EL (cell line): ENCODE measurements at places on chromosomes 16 and 17.

DNA sequence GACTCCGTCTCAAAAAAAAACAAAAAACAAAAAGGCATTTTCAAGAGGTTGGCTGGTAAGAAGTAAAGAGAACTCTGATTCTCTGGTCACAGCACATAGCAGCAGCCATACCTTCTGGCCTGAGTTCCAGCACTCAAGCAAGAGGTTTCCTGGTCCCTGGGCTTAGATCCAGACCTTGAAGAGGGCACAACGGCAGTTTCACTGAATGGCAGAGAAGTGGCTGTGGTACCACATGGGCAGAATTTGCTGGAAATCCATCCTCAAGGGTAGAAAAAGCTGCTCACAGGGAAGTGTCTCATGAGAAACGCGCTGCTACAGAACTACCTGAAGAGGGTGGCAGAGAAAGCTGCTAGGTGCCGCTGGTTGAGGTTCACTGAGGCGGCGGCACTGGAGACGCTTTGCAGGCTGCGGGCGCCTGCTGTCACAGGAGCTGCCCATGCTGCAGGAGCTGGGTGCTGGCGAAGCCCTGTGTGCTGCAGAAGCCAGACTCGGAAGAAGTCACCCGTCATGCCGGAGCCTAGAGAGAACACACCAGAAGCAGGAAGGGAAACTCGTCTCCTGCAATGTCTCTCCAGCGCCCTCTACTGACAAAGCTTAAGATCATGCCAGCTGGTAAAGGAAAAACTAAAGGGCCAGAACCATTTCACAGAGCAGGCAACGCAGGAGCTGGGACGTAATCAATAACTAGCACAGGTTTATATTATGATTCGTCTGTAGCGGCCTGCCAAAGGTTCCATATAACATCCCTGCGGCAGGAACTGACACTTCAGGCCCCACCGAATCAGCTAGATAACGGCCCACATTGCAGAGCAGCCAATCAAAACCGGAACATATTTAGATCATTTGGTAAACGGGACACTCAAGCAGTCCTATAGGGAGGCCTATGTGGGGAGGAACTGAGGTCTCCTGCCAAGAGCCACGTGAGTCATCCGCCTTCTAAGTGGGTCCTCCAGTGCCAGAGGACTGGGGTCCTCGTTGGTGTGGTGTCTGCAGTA is 5.4 kb upstream of the ZNF213 start:
- DNase-seq: peak; percentile 83

DNA sequence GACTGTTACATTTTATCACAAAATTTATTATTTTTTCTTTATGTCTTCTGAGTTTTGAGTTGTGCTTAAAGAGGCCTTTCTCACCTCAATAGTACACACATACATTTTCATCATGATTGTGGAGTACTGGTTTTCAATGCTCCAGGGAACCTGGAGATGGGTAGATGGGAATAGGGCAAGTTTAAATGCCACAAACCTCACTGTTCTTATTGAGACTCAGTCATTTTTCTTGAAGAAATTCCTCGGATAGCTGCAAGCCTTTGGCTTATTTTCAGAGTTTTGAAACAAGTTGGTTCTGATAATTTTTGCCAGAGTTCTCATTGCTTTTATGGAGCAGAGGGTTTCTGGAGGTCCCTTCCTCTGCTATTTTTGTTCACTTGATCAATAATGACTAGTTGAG is 34.9 kb downstream of the EFCAB13 start:
- no peak for DNase-seq

DNA sequence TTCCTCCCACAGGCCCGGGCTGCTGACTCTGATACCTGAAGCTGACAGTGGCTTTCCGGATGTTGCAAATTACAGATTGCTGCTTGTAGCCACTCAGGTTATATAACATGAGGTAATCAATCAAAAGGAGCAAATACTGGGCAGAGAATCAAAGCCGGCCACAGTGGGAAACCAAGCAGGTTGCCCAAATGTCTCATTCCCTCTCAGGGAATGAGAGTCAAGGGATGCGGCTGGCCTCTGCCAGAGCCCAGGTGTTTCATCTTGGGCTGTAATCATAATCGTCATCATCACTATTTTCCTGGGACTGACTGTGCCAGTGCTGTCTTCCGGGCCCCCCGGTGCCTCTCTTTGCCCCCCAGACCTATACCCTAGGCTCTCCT is 292.4 kb upstream of the FOXF1 start:
- no peak for DNase-seq

- DNase-seq: no peak
Observed at GRCh38 chr16:75280331-75280804, 28.9 kb upstream of the BCAR1 start.

GRCh38 chr17:73657473-73658116 is 13.3 kb upstream of the SDK2 start:
- DNase-seq: no peak

DNA sequence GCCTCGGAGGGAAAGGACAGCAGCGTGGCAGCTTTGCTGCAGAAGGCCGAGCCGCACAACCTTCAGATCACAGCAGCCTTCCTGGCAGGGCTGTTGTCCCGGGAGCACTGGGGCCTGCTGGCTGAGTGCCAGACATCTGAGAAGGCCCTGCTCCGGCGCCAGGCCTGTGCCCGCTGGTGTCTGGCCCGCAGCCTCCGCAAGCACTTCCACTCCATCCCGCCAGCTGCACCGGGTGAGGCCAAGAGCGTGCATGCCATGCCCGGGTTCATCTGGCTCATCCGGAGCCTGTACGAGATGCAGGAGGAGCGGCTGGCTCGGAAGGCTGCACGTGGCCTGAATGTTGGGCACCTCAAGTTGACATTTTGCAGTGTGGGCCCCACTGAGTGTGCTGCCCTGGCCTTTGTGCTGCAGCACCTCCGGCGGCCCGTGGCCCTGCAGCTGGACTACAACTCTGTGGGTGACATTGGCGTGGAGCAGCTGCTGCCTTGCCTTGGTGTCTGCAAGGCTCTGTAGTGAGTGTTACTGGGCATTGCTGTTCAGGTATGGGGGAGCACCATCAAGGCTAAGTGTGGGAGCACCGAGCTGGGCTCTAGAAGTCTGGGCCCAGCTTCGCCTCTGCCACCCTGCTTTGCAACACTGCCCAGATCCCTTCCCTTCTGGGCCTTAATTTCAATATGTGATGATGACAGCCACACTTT is 18.6 kb downstream of the NOD2 start:
- no peak for DNase-seq

- DNase-seq: peak; percentile 97
Observed at GRCh38 chr16:4373909-4374742, 2.5 kb downstream of the VASN start.

- DNase-seq: no peak
Observed at GRCh38 chr16:8851761-8852403, 16.9 kb downstream of the CARHSP1 start.

GRCh38 chr16:50204453-50205108 is 51.5 kb downstream of the TENT4B start:
- DNase-seq: peak; percentile 58

DNA sequence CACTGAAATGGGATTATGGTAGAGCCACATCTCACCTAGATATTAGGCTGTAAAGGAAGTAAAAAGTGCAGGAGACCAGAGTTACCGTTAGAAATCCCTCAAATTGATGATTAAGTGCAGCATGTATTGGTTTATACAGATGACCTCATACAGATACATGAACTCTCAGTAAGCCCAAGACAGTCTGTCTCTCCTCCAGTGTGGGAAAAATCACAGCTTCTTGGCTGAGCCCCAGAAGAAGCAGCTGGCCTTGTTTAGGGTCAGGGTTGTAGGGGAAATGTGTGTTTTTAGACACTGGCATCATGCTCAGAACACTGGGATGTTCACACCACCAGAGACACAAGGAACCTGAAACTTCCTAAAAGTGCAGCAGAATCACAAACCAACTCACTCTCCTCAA is 135.9 kb downstream of the KATNIP start:
- peak; percentile 36 for DNase-seq

DNA sequence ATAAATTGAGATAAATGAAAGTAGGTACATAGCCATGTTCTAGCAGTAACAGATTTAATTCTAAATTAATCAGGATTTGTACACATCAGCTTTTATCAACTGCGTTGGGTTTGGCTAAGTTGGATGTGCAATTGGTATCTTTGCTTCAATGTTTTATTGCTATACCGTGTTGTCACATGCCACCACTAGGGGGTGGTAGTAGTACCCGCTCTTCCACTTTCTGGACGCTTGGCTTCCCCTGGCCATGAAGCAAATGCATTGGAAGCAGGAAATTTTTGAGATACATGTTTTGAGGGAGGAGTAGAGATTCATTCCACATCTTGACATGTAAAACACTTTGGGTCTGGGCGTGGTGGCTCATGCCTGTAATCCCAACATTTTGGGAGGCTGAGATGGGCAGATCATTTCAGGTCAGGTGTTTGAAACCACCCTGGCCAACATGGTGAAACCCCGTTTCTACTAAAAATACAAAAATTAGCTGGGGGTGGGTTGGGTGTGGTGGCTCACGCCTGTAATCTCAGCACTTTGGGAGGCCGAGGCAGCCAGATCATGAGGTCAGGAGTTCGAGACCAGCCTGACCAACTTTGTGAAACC is 58.6 kb downstream of the EMP2 start:
- peak; percentile 67 for DNase-seq

- DNase-seq: peak; percentile 14
Observed at GRCh38 chr17:21368545-21369246, 7.5 kb upstream of the KCNJ12 start.

GRCh38 chr17:19248928-19249574 is 11.9 kb downstream of the EPN2 start:
- DNase-seq: peak; percentile 90

DNA sequence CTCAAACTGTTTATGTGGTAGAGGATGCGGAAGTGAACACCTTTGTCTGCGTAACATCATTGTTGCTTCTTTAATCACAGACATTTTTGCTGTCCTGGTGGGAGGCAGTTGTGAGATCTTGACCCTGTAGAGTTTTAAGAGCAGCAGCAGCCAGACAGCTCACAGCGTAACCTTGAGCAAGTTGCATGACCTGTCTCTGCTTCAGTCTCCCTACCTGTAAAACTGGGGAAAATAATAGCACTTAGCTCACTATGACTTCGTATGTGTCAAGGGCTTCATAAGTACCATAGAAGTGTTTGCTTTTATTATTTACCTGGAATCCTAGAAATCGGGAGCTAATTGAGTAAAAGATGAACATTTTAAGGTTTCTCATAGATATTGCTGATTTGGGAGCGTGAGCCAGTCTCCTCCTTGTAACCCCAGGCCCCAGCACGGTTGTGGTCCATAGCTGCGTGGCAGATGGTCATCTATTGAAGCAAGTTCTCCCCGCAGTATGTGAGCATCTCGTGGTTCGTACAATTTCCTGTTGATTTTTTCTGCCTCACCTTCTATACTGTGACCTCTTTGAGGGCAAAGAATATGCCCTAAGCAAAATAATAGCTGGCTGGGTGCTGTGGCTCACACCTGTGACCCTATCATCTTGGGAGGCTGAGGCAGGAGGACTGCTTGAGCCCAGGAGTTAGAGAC is 34.4 kb downstream of the GPRC5B start:
- DNase-seq: no peak

DNA sequence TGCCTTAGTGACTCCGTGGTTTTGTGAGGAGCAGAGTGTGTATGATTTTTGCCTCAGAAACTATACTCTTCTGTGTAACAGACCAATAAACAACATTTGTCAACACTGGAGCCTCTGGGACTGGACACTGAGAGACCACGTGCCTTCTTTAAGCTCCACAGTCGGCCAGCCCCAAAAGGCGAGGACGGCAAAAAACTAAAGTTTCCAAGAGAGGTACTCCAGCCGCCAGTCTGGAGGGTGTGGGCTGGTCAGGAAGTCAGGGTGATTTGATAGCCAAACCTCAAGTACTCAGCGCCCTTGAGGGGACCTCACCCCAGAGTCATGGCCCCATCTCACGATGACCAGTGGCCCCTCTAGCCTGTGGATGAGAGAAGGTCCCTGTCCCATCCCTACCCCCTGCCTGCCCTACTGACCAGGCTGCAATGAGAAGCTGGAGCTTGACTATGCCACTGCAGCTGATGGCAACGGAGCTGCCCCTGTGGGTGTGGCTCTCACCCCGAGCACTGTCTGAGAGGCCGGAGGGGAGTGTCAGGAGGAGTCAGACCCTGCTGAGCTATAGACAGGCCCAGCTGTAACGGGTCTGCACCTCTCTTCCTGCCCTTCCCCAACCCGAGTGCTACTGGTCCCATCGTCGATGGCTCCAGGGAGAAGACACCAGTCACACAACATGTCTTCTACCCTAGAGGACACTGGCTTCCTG is 19.8 kb downstream of the MNT start:
- no peak for DNase-seq

DNA sequence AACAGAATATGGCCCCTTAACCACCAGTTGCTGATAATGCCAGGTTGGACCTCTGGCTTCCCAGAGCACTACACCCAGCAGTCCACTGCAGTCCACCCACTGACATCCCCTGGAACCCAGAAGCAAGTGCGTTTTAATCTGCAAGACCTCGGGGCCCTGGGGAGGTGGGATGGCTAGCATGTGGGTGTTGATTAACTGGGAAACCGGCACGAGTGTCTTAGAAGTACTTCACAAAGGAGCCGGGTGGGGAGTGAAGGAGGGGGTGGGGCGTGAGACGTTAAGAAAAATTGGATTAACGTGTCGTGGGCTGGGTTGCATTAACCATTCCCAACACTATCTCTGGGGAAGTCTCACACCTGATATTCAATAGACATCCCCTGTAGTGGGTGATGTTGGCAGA is 6.1 kb upstream of the HIC1 start:
- no peak for DNase-seq

GRCh38 chr16:47503936-47504335 is 42.8 kb downstream of the PHKB start:
- DNase-seq: peak; percentile 47

- no peak for DNase-seq
Observed at GRCh38 chr16:17358846-17359245, 111.9 kb downstream of the XYLT1 start.

GRCh38 chr17:9166788-9167187 is 145.5 kb downstream of the NTN1 start:
- DNase-seq: no peak

DNA sequence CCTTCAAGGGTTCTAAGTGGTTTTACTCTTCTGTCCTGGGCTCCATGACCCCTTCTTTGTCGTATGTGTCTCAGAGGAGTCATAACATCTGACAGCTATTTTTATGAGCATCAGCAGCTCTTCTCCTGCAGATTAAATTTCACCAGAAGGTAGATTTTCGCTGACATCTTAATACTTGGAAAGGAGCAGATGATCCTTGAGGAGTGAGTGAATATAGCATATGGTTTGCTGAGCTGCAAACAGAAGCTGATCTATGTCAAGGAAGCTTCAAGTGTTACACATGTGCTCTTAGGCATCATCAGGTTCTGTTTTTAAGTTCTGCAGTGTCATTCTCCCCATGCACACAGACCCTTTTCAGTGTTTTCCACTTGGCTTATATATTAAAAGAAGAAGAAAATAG is 49.2 kb upstream of the MYH2 start:
- DNase-seq: no peak

- DNase-seq: no peak
Observed at GRCh38 chr17:72477491-72477890, 356.7 kb downstream of the SOX9 start.
